ENCODE measurements at places on chromosomes 1 and 21.

GRCh38 chr21:41970106-41970391, 16.2 kb upstream of the C2CD2 start:
- no peak for DNase-seq

GRCh38 chr1:218297867-218298266, 12.8 kb downstream of the RRP15 start:
- DNase-seq, result no peak

DNA sequence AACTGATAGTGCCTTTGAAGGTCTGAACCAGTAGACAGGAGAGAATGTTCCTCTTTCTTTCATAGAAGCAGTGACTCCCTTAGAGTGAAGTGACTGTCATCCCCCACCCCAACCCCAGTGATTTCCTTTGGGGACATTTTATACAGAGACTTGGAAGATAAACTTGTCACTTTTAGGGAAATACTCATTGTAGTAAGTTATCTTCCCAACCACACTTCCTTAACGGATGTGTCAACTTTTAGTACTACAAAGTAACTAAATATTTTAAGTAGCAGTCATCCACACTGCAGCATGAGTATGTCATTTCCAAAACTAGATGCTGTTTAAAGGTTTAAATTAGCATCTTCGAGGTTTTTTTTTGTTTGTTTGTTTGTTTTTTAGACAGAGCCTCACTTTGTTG, 13.7 kb downstream of the LRRC8B start:
- DNase-seq, result no peak

DNA sequence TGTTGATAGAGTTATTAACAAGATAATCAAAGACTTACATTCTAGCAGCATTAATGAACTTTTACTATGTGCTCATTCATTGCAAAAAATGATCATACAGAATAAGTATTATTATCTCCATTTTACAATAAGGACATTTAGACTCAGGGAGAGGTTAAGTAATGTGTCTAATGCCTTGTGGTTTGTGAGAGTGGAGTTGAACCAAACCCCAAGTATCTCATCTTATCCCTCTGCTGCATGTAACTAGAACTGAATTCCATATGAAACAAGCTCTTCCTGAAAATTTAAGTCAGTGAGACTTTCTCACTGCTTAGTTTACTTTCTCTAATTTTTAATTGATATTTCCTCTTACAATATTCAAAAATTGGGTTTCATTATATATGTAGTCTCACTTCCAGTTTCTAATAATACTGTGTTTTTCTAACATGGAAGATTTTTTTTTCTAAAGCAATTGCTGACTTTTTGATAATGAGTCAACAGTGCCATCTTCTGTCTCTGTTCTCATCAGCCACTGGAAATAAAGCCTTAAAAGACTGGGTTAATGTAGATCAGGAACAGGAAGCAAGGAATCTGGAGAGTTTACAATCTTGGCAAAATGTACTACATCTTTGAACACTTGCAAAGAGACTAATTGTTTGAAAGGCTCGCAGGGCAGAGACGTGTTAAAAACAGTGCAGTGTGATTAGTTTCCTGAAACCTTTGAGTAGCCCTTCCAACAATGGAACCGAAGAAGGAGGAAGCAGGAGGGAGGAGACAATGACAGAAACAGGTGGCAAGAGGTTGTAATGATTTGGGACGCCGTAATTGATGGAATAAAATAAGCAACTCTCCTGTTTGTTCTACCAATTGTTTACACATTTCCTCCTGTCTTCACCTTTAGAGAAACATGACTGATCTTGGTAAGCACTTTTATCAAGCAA, 567.6 kb downstream of the MRPL39 start:
- DNase-seq, result no peak

- no peak for DNase-seq
These were observed 126.2 kb downstream of the TLR5 start for GRCh38 chr1:223016890-223017289.

DNA sequence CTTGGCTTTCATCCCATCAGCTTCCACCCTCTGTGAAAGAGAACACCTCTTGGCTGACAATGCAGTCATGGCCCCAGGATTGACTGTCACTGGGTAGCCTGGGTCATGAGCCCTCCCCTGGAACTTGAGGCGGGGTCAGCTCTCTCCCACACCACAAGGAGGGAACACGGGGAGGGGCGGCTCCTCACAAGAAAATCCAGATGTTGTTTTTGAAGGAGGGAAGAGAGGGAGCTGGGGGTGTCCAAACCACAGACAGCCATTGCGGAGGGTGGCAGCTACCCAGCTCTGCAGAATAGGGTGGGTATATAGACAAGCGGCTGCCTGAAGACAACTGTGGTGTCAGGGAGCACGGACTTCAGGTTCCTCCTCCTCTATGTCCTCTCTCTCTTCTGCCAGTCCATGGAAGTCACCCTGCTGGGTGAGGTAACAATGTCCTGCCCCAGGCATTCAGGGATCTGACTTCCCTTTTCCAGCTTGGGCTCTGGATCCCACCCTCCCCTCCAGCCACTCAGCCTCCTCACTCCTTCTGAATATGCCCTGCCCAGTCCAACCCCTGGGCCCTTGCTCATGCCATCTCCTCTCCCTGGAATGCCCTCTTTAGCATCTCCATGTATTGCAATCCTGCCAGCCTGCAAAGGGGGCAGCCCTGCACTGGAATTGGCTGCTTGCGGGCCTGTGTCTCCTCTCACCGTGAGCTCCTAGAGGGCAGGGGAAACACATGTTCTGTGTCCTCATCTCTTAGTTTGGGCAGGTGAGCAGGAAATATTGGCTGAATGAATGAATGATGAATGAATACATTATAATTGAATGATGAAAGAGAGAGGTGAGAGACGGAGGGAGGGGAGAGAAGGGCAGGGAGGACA, 60.9 kb upstream of the RUNX3 start:
- DNase-seq, result no peak

DNA sequence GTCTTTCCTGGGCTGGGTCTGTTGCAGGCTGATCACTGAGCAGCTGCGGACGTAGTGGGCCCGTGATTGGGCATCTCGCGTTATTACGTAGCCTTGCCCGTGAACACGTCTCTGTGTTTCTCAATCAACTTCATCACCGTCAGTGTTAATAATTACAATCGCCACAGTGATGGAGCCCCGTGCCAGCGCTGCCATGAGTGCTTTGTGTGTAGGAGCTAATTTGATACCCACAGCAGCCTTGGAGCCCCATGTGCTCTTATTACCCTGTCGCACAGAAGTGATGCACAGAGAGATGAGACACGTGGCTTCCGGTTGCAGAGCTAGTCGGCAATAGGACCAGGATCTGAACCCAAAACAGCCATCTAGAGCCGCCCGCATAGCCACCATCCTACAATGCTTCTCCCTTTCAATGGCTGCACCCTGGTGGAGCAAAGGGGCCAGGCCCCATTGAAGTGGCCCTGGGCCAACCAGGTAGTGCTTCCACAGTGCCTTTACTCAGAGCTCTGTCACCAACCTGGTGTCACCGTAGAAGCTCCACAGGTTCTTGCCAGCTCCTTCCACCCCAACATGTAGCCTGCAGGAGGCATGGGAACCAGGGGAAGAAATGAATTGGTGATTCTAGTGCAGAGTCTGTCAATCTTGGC, 398.5 kb upstream of the VAMP3 start:
- DNase-seq, result no peak

- no peak for DNase-seq
These were observed 11.5 kb upstream of the TMEM51 start for GRCh38 chr1:15141935-15142539.

- DNase-seq, result no peak
These were observed 79.4 kb downstream of the GON4L start for GRCh38 chr1:155777582-155777981.

DNA sequence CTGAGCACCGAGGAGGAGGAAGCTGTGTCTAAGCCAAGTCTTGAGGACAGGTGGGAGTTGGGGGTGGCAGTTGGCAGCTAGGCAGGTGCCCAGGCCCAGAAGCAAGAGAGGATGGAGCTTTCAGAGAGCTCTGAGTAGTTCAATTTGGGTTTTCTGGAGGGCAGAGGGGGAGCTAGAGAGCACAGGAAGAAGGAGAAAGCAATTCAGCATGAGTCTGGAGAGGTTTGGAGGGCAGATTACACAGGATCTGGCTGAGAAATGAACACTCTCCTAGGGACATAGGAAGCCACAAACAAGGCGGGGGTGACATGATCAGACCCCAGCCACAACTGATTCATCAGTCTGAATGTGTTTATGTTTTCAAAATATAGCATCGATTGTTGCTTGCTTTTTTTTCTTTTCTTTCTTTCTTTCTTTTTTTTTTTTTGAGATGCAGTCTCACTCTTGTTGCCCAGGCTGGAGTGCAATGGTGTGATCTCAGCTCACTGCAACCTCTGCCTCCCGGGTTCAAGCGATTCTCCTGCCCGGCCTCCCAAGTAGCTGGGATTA, 23.8 kb downstream of the PTPRF start:
- no peak for DNase-seq

DNA sequence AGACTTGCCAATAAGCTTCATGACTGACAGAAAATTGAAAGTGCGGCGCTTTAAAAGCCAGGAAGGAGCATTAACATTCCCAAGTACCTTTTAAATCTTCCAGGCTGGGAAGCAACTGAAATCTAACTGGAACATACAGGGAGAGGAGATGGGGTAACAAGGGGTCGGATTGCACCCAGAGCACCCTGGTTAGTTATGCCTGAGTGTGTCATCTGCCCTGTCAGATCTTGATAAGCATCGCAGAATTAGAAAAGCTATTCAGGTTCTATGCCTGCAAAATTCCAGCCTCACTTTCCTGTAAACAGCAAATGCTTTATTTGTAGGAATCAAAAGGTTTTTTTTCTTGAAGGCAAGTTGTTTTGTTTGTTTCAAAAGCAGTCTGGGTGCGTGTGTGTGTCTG, 58.5 kb downstream of the SERBP1 start:
- no peak for DNase-seq

DNA sequence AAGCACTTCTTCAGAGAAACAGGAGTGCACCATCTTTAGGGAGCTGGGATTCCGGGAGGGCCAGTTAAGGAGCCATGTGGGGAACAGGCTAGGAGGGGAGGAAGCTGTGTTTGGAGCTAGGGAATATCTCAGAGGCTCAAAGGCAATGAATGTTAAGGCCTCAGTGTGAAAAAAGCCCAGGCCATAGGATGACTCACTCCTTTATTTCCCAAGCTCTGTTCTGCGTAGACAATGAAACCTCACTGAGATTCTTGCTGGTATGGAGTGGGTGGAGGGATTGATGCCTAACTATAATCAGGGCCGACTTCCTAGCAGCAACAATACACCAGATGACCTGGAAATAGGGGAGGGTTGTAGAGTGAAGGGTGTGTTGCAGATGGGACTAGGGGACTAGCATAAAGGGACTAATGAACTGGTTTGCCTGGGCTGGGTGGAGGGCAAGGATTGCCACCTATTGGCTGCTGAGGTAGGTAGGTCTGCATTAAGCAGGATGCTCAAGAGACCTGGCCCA, 2.1 kb downstream of the GNAT2 start:
- DNase-seq, result no peak

GRCh38 chr1:107794571-107794970, 170.4 kb downstream of the VAV3 start:
- DNase-seq, result no peak

- no peak for DNase-seq
These were observed 10.2 kb downstream of the KLHL21 start for GRCh38 chr1:6592441-6592840.

DNA sequence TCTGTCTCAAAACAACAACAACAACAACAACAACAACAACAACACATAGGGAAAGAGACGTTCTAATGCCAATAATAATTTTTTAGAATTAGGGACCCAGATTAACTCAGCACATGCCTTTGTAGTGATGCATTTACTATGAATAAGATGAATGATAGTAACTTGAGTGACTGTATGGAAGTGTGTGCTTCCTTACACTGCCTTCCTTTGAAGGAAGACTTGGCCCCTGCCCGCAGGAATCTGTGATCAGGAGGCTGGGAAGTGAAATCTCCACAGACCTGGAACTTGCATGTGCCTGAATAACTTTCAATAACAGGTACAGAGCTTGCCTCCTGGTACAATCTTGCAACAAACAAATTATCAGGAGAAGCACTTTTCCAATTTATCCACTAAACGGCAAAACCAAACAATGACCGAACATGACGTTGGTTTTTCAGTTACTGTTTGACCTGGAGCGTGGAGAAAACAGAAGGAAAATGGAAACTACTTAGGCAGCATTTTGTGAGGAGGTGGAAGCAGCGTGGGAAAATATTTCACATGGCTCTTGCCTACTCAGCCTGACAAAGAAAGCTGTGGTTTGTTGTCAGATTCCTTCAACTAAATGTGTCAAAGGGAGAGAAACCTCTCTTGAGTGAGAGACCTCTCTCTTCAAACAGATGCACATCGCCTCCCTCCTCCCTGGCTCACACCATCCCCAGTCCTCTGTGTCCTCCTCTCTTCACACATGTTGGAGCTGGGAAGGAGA, 10.1 kb upstream of the ABCA4 start:
- DNase-seq, result no peak

- no peak for DNase-seq
These were observed 246.7 kb upstream of the NFIA start for GRCh38 chr1:60835649-60836048.

- DNase-seq, result no peak
These were observed 5.4 kb upstream of the KCNA3 start for GRCh38 chr1:110680036-110680735.

DNA sequence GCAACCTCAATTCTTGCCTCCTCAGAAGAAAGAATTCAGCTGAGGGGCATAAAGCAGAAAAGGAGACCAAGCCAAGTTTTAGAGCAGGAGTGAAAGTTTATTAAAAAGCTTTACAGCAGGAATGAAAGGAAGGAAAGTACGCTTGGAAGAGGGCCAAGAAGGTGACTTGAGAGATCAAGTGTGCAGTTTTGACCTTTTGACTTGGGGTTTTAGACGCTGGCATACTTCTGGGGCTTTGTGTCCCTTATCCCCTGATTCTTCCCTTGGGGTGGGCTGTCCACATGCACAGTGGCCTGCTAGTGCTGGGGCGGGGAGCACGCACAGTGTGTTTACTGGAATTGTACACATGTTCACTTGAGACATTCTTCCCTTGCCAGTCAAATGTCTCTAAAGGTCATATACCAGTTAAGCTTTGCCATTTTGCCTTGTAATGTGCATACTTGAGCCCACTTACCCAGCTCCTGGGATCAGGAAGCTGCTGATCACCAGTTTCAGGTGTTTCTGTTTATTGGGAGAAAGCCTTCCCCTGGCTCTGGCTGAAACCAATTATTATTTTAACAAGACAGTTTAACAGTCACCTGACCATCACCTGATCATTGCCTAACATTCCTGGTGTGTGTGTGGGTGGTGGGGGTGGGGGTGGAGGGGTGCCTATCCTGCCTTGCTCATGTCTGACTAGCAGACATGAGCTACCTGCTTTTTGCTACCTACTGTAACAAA, 36.2 kb downstream of the UTP25 start:
- DNase-seq, result no peak

DNA sequence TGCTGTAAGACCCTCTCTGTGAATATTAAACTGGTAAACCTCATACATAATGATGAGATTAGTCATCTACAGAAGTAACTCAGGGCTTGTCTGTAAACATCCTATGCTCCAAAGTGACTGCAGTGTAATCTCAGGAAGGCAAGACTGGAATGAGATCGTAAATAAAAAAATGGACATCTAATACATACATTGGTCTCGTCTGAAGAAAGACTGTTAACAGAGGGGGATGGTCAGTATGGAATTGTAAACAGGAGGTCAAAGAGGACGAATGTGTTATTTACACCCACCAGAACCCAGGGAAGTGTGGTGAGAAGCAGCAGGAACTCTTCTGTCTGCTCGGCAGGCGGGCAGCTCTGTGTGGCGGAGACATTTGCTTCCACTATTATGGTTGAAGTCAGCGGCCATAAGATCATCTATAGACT, 51.4 kb downstream of the DISC1 start:
- no peak for DNase-seq

GRCh38 chr21:46117586-46118315, 19.8 kb downstream of the COL6A2 start:
- no peak for DNase-seq

GRCh38 chr21:19148056-19148455, 744.5 kb upstream of the TMPRSS15 start:
- DNase-seq, result no peak
